GM10248 (cell line): ENCODE measurements at places on chromosomes 2 and 18.

- DNase-seq = no peak
Observed at GRCh38 chr2:105609746-105610402, 134.8 kb upstream of the NCK2 start.

DNA sequence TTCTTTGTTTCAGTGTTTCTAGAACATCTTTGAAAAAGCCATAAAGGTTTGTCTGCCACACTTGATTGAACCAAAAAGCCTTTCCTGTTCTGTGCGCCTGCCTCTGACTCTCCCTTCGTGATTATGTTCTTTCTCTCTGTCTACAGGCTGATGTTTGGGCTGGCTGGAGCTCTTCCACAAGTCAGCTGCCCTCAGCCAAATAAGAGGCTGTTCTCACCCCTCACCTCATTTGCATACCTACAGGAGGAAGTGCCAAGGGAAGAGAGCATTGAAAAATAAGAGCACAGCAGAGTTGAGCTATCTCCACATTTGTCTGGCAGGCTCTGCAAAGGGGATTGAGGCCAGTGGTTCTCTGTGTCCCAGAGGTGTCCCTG lies 15.8 kb downstream of the INPP5D start:
- no peak for DNase-seq

DNA sequence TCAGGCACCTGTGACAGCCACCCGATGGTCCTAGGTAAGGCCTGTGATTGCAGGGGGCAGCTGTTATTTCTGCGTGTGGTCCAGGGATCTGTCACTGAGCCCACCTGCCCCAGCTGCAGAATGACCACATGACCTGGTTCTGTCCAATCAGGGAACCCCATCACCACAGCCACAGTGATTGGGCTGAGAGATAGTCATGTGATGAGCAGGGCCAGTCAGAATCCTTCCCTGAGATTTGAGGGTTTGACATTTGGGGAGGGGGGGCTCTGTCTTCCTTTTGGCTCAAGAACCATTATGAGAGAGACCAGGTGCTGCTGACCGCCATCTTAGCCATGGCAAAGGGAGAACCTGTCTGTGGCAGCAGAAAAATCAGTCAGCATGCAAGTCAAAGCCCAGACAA lies 147.2 kb downstream of the SMAD7 start:
- no peak for DNase-seq

GRCh38 chr18:39845631-39846030 lies 2109.4 kb upstream of the PIK3C3 start:
- no peak for DNase-seq

- DNase-seq = no peak
Observed at GRCh38 chr2:209141142-209141541, 282.7 kb upstream of the MAP2 start.

DNA sequence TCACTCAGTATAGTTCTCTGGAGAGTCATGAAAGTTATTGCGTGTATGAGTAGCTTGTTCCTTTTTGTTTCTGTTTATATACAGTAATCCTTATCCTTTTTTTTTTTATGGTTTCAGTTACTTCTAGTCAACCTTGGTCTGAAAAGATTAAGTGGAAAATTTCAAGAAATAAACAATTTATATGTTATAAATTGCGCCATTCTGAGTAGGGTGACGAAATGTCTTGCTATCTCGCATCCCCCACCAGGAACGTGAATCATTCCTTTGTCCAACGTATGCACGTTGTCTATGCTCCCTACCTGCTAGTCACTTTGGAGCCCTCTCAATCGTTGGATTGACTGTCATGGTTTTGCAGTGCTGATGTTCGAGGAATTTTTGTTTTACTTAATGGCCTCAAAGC lies 60.4 kb downstream of the FAM117B start:
- DNase-seq = no peak

GRCh38 chr2:186637497-186637800 lies 47.6 kb downstream of the ITGAV start:
- DNase-seq = no peak

- no peak for DNase-seq
Observed at GRCh38 chr2:23550553-23550952, 165.6 kb downstream of the KLHL29 start.

- no peak for DNase-seq
Observed at GRCh38 chr18:30163573-30163972, 879.0 kb downstream of the DSC3 start.

DNA sequence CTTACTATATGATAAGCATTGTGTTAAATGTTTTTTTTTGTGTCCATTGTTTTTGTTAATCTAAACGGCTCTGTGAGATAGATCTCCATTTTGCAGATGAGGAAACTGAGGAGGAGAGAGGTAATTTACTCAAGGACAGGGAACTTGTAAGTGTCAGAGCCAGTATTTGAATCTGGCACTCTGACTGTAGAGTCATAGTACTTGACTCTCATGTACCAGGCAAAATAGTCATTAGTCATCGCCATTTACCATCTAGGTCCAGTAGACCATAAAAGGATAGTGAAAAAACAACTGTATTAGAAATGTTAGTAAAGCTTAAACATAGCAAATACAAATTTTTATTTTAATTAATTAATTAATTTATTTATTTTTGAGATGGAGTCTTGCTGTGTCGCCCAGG lies 4.8 kb downstream of the PSMD14 start:
- no peak for DNase-seq

- no peak for DNase-seq
Observed at GRCh38 chr2:176383836-176384442, 114.7 kb downstream of the MTX2 start.

DNA sequence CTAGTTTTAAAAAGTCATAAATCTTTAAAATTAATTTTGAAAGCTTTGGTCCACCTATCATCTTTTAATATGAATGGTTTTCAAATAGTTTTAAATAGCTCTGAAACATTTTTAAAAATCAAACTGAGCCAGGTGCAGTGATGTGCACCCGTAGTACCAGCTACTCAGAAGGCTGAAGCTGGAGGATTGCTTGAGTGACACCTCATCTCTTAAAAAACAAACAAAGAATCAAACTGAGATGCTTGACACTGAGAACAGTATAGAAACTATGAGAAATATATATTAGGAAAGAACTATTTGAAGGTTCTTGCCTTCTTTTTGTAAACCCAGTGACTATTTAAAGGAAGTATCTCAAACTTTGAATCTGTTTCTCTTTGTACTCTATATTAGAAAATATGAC lies 67.4 kb downstream of the BARD1 start:
- no peak for DNase-seq

GRCh38 chr18:48948112-48949049 lies 2.4 kb downstream of the SMAD7 start:
- DNase-seq = peak; percentile 67

- DNase-seq = no peak
Observed at GRCh38 chr18:7923105-7923504, 356.0 kb downstream of the PTPRM start.

DNA sequence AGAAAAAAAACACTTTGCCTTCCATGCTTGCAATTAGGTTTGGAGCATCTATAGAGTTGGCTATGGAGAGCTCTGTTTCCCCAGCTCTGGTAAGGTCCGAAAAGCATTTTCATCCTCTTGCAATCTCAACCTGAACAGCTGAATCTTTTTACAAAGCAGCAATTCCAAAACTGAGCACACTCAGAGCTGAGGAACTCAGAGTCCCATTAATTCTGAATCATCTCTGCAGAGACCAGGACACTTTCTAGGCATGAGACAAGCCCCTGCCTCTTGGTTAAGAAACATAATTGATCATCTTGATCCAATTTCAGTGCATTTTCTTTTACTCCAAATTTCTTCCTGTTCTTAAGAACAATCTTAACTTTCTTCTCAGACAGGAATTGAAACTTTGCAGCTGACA lies 4.2 kb downstream of the CNGA3 start:
- DNase-seq = no peak

DNA sequence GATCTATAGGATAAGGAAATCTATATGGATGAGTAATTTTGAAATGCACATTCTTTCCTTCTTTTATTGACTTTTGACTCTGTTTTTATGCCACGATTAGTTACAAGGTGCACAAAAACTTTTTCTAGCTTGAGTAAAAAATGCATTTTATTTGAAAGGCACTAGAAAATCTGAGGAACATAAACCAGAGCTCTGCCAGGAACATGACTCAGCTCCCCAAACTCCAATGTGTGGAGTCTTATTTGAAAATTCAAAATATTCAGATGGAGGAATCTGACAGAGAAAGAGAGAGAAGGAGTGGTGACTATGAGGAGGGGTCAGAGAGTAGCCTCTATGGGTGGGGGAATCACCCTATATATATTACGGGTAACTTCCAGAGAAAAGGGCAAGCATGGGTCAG lies 231.0 kb downstream of the DCC start:
- DNase-seq = no peak

- no peak for DNase-seq
Observed at GRCh38 chr2:153287109-153287801, 191.3 kb downstream of the RPRM start.

DNA sequence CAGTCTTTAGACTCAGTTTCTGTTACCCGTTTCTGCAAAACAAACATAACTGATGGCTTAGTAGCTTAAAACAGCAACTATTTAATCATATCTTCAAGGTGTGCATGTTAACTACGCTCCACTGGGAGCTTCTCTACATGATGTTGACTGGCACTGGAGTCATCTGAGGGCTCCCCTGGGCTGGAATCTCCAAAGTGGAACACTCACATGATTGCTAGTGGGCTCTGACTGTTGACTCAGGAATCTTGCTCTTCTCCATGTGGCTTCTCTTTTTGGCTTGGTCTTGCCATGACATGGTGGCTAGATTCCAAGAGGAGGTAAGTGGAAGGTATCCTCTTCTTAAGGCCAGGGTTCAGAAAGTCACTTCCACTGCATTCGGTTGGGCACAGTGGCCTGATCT lies 160.8 kb downstream of the PMAIP1 start:
- DNase-seq = no peak

- no peak for DNase-seq
Observed at GRCh38 chr18:65592435-65592834, 158.4 kb upstream of the CDH7 start.

DNA sequence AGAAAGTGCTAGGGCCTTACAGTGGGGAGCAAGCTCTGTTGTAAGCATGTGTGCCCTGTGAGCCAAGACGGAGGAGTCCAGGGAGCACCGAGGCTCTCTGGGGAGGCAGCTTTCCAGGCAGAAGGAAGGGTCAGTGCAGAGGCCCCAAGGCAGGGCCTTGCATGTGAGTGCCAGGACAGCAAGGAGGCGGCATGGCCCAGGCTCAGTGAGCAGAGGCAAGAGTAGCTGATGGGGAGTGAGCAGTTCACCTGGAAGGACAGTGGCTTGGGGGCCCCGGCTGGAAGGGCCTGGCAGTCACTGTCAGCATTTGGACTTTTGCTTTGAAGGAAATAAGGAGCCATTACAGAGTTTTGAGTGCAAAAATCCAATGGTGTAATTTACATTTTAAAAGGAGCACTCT lies 223.8 kb upstream of the RAB12 start:
- no peak for DNase-seq

DNA sequence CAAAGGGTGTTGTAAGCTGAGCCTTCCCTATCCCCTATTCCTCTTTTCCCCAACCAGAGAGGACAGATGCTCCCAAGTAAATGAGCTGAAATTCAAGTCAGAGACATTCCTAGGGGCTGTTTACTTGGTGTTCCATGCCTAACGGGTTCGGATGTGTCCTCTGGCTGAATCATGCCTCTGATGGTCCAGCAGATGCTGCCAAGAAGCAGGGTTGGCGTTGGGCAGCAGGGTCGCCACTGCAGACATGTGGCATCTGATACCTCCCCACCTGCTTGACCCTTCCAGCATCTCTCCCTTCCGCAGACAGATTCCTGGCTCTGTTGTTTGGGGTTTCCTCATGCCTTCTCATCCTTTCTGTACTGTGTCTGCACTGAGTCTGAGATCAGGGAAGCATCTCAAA lies 108.3 kb downstream of the HNRNPLL start:
- DNase-seq = no peak

DNA sequence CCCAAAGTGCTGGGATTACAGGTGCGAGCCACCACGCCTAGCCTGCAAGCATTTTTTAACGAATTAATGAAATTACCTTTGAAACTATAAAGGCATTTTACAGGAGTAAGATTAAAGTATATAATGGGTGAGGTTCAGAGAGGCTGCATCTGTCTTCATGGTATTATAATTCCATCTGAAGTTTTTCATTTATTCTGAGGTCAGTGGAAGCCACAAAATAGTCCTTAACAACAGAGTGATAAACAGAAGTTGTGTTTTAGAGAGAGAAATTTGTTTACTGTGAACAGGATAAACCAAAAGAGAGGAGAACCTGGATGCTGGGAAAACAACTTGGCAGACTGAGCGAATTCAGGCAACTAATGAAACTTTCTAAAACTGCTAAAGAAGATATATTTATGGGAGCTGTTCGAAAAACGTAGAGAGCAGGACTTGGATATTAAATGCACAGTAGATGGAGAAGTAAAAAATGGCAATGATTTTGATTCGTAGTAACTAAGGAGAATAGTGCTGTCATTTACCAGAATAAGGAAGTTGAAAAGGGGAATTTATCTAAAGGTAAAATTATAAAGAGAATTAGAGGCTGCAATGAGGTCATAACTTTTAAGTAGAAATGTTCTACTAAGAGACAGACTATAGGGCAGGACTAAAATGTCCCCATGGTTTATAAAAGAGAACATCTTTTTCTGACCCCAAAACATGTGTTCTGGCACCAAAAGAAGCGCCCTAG lies 37.9 kb upstream of the ITGA4 start:
- no peak for DNase-seq

DNA sequence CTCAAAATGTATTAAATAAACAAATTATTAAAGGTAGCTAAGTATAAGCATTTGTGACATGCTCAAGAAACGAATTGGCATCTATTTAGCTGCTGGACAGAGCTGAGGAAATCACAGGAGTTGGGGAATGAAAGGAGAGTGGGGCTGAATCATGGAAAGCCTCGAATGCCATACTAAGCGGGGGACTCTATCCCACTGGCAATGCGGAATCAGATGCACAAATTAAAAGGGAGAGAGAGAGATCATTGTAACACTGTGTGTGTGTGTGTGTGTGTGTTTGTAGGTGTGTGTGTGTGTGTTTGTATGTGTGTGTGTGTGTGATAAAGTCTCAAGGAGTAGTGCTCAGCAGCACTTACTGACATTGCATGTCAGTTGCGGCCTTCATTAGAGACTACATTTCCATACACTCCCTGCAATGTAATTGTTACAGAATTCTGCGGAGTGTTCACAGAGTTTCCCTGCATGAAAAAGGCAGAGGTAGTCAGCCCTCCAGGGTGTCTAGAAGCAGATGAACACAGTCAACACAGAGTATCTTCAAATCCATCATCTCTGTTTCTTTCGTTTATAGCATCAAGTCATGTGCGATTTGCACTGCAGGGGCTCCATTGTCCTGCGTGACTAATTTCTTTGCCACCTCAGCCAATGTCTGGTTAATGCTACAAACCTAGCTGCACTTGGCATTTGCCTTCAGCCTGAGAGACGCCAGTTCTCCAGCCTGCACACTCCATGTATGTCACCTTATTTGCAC lies 111.7 kb upstream of the CYRIA start:
- DNase-seq = no peak

- no peak for DNase-seq
Observed at GRCh38 chr18:35451032-35451431, 46.7 kb downstream of the INO80C start.

GRCh38 chr18:46035696-46036680 lies 36.1 kb downstream of the PSTPIP2 start:
- DNase-seq = no peak

DNA sequence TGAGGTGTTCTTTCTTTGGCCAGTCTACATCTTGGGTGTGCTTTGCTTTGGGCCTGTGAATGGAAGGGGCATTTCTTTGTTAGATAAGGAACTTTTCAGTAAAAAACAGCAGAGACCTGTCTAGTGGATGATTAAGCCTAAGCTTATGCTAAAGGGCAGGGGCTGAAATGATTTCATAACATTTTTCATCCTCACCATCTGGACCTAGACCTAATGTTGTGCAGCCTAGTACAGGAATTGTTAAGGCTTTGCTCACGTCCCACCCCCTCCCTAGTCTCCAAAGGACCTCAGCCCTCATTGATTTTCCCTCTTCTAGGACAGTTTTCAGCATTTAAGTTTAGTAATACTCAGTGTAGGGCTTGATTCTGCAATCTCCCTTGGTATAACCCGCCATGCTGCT lies 111.8 kb downstream of the PRKCE start:
- no peak for DNase-seq
